ENCODE measurements at places on chromosomes 3 and 15.

GRCh38 chr15:77160562-77161478 is 89.9 kb upstream of the TSPAN3 start:
- DNase-seq = no peak

DNA sequence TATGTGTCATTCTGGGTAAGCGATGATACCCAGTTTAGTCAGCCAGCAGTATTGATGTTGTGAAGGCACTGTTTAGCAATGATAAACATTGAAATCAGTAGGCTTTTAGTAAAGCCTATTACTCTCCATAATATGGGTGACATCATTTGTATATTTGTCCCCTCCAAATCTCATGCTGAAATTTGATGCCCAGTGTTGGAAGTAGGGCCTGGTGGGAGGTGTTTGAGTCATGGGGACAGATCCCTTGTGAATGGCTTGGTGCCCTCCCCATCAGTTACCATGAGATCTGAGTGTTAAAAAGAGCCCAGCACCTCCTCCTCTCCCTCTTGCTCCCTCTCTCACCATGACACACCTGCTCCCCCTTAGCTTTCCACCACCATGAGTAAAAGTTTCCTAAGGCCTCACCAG is 31.4 kb upstream of the FAN1 start:
- no peak for DNase-seq

DNA sequence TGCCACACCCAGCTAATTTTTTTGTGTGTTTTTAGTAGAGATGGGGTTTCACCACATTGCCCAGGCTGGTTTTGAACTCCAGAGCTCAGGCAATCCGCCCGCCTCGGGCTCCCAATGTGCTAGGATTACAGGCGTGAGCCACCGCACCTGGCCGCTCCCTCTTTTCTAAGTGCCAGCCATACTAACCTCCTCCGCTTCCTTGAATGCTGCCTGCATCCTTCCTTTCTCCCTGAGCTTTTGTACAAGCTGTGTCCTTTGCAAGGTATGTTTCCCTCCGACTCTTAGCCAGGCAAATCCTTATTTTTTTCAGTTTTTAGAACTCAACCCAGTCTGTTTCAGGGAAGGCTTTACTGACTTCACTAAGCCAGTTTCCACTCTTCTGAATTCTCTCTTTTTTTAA is 60.6 kb downstream of the NR1D2 start:
- no peak for DNase-seq

DNA sequence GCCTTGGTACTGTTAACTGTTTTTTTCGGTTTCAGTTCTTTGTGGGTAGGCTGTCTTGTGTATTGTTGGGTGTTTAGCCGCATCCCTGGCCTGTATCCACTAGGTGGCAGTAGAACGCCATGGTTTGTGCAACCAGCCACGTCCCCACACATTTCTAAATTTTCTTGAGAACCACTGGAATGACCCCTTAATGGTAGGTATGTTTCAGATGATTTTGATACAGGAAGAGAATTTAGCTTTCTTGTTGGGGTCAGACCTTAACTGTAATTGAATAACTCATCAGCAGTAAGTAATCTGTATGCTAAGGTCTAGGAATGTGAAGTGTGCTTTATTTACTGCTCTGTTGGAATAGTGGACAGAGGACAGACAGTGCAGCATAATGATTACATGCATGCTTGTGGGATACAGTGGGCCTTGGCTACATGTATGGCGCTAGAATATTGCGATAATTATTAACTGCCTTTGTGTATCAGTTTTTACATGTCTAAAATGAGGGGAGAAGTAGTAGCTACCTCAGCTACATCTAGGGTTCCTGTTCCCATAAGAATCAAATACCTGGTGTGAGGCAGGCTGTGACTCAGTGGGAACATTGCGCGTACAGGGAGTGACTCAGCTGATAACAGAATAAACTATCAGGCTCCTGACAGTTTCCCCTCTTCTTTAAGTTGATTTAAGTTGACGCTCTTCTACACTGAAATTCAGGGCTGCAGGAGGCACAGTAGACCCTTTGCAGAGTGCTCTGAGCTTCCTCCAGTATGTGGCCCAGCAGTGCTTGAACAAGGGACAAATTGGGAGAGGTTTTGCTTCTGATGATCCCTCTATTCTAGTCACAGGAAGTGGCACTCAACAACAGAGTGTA is 25.0 kb upstream of the GPR171 start:
- peak; percentile 70 for DNase-seq

GRCh38 chr3:100850156-100850555 is 140.9 kb downstream of the TFG start:
- DNase-seq = no peak

All from SK-N-SH (cell line).